ENCODE measurements at places on chromosomes 13 and 19.

- no peak for DNase-seq
Observed at GRCh38 chr19:28595722-28596480, 617.0 kb downstream of the UQCRFS1 start.

GRCh38 chr13:106815545-106815944, 247.6 kb upstream of the ARGLU1 start:
- no peak for DNase-seq

DNA sequence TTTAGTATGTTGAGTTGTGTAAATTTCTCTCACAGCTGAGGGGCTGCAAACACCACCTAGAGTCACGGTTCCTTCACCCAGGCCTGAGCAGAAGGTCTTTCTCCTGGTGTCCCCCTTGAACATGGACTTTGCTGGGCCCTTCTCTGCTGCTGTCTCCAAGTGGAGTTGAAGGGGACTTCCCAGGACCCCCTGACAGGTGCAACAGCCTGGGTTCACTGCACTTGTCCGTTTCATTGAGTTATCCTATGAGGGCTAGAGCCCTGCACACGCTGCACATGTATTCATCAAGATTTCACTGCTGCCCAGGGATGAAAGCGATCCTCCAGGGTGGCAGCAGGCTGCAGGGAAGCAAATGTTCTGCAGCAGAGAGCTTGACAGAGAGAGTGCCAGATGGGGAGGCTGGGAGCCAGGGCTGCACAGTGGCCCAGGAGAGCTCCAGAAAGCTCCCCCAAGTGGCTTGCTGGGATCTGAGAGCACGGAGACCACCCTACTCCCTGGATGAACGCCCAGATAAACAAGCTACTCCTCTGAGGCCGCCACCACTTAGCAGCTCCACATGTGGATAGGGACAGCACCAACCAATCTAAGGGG, 10.3 kb downstream of the TMEM272 start:
- no peak for DNase-seq

DNA sequence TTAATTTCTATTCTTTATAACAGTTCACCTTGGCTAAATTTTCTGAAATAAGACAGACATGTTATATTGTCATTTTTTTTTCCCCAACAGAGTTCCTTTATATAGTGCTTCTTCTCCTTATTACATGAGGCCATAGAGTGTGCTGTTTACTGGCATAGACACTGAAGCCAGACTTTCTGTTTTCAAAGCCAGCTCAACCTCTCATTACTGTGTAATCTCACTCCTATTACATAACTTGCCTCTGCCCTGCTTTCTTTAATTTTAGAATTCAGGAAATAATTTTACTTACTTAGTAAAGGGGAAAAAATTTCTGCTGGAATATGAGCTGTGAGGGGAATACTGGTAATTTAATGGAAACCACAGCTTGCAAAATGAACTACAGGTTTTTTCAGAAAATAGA, 1380.4 kb downstream of the SLITRK1 start:
- DNase-seq: no peak

DNA sequence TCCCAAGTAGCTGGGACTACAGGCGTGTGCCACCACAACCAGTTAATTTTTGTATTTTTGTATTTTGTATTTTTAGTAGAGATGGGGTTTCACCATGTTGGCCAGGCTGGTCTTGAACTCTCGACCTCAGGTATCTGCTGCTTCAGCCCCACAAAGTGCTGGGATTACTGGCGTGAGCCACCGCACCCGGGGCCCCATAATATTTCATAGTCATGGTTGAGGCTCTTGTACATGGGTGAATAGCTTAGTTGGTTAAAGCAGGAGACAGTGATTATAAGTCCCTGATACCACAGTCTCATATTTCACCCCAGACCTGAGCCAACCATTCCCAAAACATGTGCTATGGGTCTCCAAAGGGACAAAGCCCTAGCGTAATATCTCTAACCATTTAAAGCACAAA, 26.1 kb downstream of the MBNL2 start:
- DNase-seq: no peak

DNA sequence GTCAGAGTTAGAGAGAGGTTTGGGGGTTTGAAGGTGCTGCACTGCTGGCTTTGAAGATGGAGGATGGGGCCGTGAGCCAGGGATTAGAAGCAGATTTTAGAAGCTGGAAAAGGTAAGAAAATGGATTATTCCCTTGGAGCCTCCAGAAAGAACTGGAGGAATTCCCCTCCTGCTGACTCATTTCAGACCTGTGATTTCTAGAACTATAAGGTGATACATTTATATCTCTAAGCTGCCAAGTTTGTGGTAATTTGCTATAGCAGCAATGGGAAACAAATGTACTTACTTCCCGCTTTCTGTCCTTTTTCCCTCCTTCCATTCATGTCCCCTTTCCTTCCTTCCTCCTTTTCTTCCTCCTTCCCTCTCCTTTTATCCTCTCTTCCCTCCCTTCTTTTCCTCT, 78.5 kb upstream of the PCDH8 start:
- no peak for DNase-seq

DNA sequence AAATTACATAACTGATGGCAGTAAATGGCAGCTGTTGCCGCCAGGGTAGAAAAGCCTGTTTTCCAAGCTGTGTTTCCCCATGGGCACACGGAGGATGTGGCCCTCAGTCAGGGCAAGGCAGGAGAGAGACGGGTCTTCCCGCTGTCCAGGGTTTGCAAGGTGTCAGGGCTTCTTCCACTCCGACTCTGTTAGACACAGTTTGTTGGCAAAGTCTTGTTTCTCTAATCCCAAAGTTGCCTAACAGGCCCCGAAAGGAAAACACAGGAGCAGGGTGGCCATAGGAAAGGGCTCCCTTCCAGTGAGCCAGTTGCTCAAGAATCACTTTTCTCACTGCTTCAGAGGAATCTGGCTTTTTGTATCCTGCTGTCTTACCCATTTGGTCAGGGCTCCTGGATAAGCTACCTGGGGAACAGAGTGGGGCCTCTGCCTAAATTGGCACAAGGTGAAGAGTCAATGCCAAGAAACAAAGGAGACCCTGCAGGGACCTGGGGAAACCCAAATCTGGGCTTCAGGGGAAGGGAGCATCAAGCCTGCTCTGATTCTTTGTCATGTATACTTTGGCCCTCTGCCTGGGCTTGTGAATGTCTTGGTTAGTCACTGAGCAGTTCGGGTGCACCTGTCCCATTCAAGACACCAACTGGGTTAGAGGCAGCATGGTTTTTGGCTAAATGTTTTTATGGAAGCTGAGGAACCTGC, 29.0 kb upstream of the CXCL17 start:
- DNase-seq: no peak

DNA sequence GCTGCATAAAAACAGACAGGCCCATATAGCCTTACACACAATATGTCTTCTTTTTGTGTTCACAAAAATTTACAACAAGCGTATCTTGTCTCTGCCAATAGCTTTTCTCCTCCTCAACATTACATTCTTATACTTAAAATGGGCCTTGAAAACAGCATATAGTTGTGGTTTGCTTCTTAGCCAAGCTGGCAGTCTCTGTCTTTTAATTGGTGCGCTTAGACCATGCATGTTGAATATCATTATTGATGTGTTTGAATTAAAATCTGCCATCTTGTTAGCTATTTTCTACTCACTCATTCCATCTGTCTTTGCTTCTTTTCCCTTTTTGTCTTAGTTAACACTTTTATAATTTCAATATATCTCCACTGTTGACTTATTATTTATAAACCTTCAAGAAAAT, 76.4 kb downstream of the ING1 start:
- DNase-seq: no peak

DNA sequence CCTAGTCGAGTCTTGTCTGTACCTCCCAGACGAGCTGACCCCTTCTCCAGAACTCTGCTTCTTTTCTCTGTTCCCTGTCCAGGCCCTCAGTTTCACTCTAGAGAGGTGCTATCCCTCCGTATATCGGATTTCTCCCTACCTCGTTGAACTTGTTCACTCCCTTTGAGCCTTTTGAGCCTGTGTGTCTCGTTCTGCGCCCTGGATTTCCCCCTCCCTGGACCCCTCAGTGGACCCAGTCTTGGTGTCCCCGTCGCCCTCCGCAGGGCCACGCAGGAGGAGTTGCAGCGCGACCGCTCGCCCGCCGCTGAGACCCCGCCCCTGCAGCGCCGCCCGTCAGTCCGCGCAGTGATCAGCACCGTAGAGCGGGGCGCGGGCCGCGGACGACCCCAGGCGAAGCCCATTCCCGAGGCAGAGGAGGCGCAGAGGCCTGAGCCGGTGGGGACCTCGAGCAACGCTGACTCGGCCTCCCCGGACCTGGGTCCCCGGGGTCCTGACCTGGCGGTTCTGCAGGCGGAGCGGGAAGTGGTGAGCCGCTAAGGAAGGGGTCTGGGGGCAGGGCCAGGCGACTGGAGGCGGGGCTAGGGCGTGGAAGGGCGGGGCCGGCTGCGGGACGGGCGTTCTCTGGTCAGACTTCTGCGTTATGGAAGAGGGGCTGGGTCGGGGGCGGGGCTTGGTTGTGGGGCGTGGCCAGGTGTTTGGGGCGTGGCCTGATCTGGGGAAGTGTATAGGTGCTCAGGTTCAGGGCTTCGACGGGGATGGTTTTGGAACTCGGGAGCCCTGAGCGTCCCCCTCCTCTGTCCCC, 5.5 kb downstream of the EPS8L1 start:
- peak; percentile 89 for DNase-seq

- no peak for DNase-seq
Observed at GRCh38 chr13:101775267-101775666, 322.8 kb downstream of the ITGBL1 start.

DNA sequence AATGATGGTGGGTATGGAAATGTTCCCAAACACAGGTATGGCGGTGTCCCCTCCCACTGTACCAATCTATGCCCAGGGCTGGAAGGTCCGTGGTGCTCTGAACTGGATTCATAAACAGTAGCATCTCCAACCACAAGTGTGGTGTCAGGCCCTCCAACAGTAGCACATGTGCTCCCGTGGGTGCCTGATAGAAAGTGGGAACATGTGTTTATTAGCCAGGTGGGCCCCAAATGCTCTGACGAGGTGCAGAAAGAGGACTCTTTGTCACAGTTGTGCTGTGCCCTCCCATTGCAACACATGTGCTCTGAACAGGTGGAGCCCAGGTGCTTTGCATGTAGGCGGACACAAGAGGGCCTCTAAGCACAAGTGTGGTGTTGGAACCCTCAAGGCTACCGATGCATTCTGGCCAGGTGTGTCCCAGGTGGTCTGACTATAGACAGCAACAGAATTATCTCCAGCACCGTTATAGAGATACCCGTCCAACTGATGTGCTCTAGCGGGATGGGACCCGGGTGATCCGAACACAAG, 75.4 kb upstream of the ZNF30 start:
- no peak for DNase-seq

GRCh38 chr13:36778083-36778671, 40.8 kb upstream of the RFXAP start:
- DNase-seq: no peak

DNA sequence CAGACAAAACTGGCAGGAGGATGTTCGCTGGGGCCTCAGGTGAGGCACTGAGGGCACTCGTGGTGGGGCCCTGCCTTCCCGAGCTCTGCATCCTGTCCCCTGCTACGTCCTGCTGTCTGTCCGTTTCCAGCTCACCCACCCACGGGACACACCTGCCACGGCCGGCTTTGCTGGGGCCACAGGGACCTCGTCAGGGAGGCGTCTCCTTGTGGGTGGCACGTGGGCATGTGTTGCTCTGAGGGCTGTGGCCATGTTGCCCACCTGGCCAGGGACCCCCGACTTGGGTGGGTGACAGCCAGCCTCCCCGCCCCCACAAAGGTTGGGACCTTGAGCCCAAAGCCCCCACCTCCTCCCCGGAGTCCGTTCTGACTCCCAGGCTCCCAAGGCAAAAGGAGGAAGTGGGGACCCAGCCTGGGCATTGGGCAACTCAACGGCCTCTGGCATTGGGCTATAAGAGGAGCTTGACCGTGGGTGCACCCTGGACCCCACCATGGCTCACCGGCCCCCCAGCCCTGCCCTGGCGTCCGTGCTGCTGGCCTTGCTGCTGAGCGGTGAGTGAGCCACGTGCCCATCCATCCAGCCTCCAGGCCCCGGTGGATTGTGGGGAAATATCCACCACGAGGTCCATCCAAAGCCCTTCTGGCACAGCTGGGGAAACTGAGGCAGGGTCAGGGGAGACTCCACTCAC, at the start of gene PRTN3:
TSS of gene PRTN3 (plus strand) at position 481 of the 688 bp plus-strand sequence. CDS start at position 491, 10 bp downstream.
- DNase-seq: no peak

- no peak for DNase-seq
Observed at GRCh38 chr19:10471909-10472308, 31.2 kb downstream of the KEAP1 start.

DNA sequence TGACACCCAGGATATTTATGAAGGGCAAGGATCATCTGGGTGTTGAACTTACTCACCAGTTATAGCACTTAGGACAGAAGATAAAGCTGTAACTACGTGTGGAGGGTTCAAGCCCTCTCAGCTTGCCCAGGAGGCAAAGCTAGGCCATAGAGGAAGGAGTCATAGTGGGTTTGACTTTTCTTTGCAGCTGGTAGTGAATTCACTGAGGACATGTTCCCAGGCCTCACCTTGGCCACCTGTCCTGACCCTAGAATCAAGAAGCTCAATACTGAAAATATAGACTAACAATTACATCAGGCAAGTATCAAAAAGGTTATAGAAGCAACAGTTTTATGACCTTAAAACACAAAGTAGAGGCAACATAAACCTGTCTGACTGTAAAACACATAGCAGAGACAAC, 1207.7 kb downstream of the SLITRK1 start:
- no peak for DNase-seq

GRCh38 chr19:50377051-50377461, 799 bp downstream of the NR1H2 start:
- DNase-seq: peak; percentile 52

GRCh38 chr13:50140581-50141374, 125.5 kb downstream of the KCNRG start:
- DNase-seq: no peak

DNA sequence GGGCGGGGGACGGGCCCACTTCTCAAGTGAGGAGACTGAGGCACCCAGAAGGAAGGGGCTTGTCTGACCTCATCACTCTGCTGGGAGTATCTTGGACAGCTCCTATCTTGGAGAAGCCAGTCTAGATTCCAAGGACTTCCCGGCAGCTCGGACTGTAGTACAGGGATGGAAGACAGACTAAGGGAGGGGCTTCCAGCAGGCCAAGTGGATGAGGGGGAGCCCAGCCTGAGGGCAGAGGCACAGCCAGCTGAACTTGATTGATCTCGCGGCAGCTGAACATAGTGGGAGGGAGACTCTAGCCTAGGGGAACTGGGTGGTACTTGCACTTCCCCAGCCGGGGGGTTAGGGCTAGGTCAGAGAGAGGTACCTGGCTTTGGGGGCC, 711 bp downstream of the CILP2 start:
- DNase-seq: no peak

GRCh38 chr19:6677883-6678689, 8.1 kb upstream of the TNFSF14 start:
- DNase-seq: peak; percentile 73
